ENCODE measurements at places on chromosomes 7 and 10.

DNA sequence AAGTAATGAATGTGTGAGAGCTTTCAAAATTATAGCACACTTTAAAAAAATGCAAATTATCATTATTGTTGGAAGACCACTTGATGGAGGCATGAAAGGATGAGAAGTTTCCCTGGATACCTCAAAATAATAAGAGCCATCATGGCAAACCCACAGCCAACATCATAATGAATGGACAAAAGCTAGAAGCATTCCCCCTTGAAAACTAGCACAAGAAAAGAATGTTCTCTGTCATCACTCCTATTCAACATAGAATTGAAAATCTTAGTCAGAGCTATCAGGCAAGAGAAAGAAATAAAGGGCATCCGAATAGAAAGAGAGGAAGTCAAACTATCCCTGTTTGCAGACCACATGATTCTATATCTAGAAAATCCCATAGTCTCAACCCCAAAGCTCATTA is 887.2 kb upstream of the LRRTM3 start:
- no peak for DNase-seq

DNA sequence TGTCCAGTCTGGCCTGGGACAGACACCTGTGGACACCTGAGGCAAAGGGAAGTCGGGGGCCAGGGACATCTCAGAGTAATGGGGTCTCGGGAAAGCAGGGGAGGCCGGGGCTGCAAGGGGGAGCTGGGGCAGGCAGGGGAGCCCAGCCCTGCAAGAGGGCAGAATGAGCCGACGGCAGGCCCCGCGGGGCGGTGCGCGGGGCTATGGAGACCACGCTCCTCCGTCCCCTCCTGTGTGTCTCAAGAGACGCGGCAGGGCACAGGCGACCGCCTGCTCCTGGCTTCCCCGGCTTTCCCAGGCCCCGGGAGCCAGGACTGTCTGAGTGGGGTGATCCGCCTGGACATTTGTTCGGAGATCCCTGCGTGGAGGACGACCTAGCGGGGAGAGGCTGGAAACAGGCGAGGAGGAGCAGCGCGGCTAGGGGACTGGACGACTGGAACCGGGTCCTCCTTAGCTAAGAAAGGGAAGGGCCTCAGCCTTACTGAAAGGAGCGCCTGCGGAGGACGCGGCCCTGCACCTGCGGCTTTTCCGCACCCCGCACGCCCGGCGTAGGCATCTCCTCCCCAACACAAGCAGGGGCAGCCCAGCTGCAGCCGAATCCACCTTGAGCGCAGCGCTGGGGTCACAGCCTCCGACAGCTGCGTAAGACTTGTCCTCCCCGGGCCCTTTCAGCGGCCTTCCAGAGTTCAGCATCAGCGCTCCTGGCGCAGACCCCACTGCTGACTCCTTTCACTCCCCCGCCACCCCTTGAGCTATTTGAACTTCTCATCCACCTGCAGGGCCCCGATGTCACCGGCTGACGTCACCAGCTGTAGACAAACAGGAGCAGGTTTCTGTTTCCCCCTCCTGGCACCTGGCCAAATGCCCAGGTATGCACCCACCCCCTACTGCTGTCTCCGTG is 176.4 kb downstream of the ZNF248 start:
- DNase-seq = no peak

- DNase-seq = no peak
Measured at GRCh38 chr7:144011458-144012230, 11.5 kb downstream of the OR6B1 start.

DNA sequence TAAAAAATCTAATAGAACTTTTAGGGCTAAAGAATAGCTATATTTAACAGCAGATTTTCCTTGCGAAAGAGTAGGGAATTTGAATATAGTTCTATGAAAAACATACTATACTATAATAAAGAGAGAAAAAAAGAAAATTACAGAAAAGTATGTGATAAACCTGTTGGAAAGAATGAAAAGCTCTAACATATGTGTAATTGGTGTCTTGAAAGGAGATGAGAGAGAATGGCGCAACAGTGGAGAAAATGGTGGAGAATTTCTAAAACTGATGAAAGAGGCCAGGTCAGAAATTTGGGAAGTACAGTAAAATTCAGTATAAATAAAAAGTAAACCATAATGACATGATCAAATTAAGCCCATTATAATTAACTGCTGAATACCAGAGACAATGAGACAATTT is 20.8 kb upstream of the CACNA2D1 start:
- DNase-seq = no peak

- no peak for DNase-seq
Measured at GRCh38 chr10:123634221-123634620, 31.9 kb upstream of the GPR26 start.

Measured in stimulated activated CD4-positive, alpha-beta T cell treated with anti-CD3 and anti-CD28 coated beads, TNF-alpha, amount 100 ng/mL, for 48 hours (primary cell).